ENCODE measurements at places on chromosomes 3 and 15.

DNA sequence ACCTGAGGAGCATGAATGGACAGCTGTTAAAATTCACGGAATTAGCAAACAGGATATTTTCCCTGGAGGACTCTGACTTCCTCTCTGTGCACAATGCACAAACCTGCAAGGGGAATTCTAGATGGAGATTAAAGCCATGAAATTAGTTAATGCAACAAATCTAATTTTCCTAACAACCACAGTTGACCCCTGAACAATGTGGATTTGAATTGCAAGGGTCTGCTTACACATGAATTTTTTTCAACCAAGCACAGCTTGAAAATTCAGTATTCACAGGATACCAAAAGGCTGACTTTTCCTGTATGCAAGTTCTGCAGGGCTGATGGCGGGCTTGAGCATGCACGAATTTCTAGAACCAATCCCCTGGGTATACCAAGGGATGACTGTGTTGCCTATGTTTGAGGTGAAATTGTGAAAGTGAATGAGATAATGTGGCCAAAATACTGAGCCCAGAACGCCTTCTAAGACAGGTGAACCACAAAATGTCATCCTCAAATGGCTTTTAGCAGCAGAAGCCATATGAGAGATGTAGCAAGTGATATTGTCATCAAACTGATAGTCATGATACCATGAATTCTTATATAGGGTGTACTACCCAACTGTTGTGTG, 52.5 kb downstream of the COL8A1 start:
- DNase-seq = no peak

DNA sequence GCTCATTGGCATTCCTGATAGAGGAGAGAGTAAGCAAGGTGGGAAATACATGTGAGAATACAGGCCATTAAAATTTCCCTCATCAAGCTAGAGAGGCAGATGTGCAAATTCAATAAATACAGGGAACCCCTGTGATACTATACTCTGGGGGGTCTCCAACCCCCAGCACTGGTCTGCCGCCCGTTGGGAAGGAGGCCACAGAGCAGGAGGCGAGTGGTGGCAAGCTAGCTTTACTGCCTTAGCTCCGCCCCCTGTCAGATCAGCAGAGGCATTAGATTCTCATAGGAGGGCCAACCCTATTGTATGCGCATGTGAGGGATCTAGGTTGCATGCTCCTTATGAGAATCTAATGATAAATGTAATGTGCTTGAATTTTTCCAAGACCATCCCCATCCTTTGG, 97.1 kb upstream of the PLSCR5 start:
- DNase-seq = no peak

GRCh38 chr3:131608296-131608695, 105.5 kb upstream of the MRPL3 start:
- DNase-seq = no peak

GRCh38 chr3:25603703-25604102, 61.0 kb downstream of the TOP2B start:
- no peak for DNase-seq

DNA sequence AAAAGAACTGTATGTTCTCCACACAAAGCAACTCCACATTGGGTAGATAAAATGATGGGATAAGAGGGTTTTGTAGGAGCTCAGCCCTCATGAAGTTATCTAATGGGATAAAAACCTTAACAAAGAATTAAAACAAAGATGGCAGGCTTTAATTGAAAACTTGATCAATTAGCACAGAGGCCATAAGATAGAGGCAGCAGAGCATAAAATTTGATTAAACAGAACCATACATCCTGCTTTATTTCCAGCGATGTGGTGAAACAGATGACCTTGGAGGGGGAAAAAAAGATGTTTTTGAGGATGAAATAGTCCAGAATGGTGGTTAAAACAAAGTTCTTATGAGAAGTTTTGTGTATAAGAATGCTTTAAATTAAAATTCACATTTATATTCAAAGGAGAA, 130.9 kb upstream of the ALCAM start:
- no peak for DNase-seq
